ENCODE measurements at places on chromosomes 2 and 18. TPM values are rescaled to one million over a fixed set of nuclear protein-coding genes. Genes with fewer than 3 reads are reported as not detected.
A peak's percentile ranks its signal among the peaks of the same experiment; 100 is the strongest.

The ACTR1B gene
- total RNA-seq = 82.2 TPM

- H3K36me3 ChIP-seq = no peaks in the 10 kb centered on the region
- no peaks in the 10 kb centered on the region for H3K27me3 ChIP-seq
Measured at GRCh38 chr2:133642791-133643191, 74.5 kb upstream of the NCKAP5 start.

GRCh38 chr2:195319112-195319460, 337.9 kb upstream of the SLC39A10 start:
- no peaks in the 10 kb centered on the region for H3K36me3 ChIP-seq
- H3K4me3 ChIP-seq = no peak overlapping the region
- H3K27ac ChIP-seq = no peak overlapping the region
- DNase-seq = no peak

DNA sequence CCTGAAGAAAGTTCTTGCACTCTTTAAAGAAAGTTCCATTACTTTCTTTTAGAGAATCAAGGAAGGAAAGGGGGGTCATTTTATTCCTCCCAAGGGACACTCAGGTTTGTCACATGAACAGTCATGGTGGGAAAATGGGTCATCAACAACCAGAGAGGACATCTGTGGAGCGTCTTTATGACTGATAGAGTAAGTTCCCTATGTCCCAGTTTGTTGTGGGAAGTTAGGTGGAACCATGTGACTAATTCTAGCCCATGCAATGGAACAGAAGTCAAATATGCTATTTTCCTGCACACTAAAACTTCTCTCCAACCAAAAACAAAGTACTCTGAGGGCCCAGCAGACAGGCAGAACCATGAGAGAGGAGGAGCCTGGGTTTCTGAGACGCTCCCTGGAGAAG, 165.6 kb upstream of the SERTAD2 start:
- H3K27me3 ChIP-seq = no peaks in the 10 kb centered on the region
- no peaks in the 10 kb centered on the region for H3K4me1 ChIP-seq
- no peaks in the 10 kb centered on the region for H3K36me3 ChIP-seq
- DNase-seq = no peak
- H3K4me3 ChIP-seq = no peak overlapping the region

The STARD6 gene
- total RNA-seq = not detected

The MSH2 gene
- total RNA-seq = 13.5 TPM

- H3K4me1 ChIP-seq = no peaks in the 10 kb centered on the region
- H3K27ac ChIP-seq = no peak overlapping the region
- DNase-seq = no peak
- H3K36me3 ChIP-seq = no peaks in the 10 kb centered on the region
- no peaks in the 10 kb centered on the region for H3K27me3 ChIP-seq
Measured at GRCh38 chr18:26703170-26703930, 155.0 kb upstream of the KCTD1 start.

The LAMA3 gene
- 46.5 TPM for total RNA-seq

The REG1B gene
- not detected for total RNA-seq

DNA sequence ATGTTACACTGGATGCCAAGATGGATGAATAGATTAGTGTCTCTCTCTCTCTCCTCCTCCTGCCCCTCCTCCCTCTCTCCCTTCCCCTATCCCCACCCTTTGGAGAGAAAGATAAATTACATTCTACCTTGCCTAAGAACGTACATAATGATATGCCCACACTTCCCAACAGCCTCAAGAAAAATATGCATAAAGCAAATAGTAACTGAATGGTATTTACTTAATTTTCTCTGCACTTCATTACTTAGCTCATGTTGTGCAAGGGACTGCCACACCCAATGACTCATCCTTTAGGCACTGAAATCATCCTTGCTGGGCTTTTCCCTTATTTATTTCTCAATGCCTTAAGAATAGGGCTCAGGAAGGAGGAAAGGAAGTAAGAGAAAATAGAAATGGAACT, 137.3 kb upstream of the PID1 start:
- no peaks in the 10 kb centered on the region for H3K4me1 ChIP-seq
- no peaks in the 10 kb centered on the region for H3K27me3 ChIP-seq
- H3K4me3 ChIP-seq = no peak overlapping the region
- H3K27ac ChIP-seq = peak overlapping the region; percentile 96

- H3K36me3 ChIP-seq = no peaks in the 10 kb centered on the region
- no peaks in the 10 kb centered on the region for H3K4me1 ChIP-seq
- no peak overlapping the region for H3K4me3 ChIP-seq
- no peaks in the 10 kb centered on the region for H3K27me3 ChIP-seq
Measured at GRCh38 chr2:96329874-96330273, 4.8 kb downstream of the ITPRIPL1 start.

The IL36A gene
- total RNA-seq = not detected

GRCh38 chr2:3512086-3512485, 7.2 kb downstream of the ADI1 start:
- H3K4me3 ChIP-seq = no peak overlapping the region
- no peak overlapping the region for H3K27ac ChIP-seq
- no peaks in the 10 kb centered on the region for H3K27me3 ChIP-seq
- H3K4me1 ChIP-seq = no peaks in the 10 kb centered on the region
- H3K36me3 ChIP-seq = no peaks in the 10 kb centered on the region
- DNase-seq = no peak

- no peak overlapping the region for H3K4me3 ChIP-seq
- no peak overlapping the region for H3K27ac ChIP-seq
- H3K4me1 ChIP-seq = no peaks in the 10 kb centered on the region
- H3K27me3 ChIP-seq = no peaks in the 10 kb centered on the region
Measured at GRCh38 chr18:45739268-45739667, 15.3 kb downstream of the SLC14A1 start.

DNA sequence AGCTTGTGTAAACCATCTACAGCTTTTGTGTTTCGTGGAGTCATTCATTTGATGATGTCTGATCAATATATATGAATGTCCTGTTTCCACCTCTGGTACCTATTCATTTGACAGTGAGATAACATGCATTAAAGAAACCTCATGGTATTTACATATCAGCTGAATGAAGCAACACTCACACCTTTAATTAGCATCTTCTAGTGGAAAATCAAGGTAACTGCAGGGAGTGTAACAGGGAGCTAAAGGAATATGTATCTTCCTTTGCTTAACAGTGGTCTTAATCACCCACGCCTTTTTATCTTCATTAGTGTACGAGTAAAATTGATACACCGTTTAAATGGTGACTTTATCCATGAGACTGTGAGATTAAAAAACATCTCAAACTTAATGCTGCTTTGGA, 15.6 kb downstream of the SLC39A10 start:
- no peaks in the 10 kb centered on the region for H3K4me1 ChIP-seq
- no peak overlapping the region for H3K27ac ChIP-seq

The YWHAQ gene
- total RNA-seq = 266 TPM

GRCh38 chr2:200453853-200454534, 55.9 kb downstream of the KCTD18 start:
- no peak for DNase-seq
- no peaks in the 10 kb centered on the region for H3K4me1 ChIP-seq
- no peaks in the 10 kb centered on the region for H3K27me3 ChIP-seq
- no peak overlapping the region for H3K4me3 ChIP-seq

- no peaks in the 10 kb centered on the region for H3K4me1 ChIP-seq
- no peak for DNase-seq
- H3K27me3 ChIP-seq = no peaks in the 10 kb centered on the region
- H3K27ac ChIP-seq = no peak overlapping the region
- no peak overlapping the region for H3K4me3 ChIP-seq
Measured at GRCh38 chr2:157441072-157441454, 2.8 kb downstream of the CYTIP start.

- no peaks in the 10 kb centered on the region for H3K27me3 ChIP-seq
- H3K27ac ChIP-seq = no peak overlapping the region
- H3K4me3 ChIP-seq = no peak overlapping the region
- H3K36me3 ChIP-seq = no peaks in the 10 kb centered on the region
- DNase-seq = no peak
- no peaks in the 10 kb centered on the region for H3K4me1 ChIP-seq
Measured at GRCh38 chr2:14866736-14867352, 234.3 kb downstream of the LRATD1 start.

The MAPRE3 gene
- total RNA-seq = 5.5 TPM

DNA sequence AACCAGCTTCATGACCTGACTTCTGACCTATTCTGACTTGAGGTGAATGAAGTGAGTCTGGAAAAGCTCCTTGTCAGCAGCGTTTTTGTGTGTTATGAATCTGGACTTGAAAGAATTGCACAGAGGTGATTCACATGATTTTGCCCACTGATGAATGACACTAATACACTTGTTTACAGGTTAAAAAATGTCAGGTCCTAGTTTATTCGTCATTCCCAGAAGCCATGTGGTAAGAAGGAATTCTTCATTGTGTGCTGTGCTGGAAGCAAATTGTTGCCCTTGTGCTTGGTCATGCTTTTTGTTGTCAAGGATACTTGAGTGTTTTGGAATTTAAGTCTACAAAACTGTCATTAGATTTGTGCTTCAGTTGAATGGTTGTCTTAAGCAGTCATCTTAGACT, 15.5 kb downstream of the SEC11C start:
- H3K36me3 ChIP-seq = no peaks in the 10 kb centered on the region
- no peaks in the 10 kb centered on the region for H3K4me1 ChIP-seq
- no peak for DNase-seq
- no peaks in the 10 kb centered on the region for H3K27me3 ChIP-seq
- peak overlapping the region; percentile 50 for H3K27ac ChIP-seq

The PDK1 gene
- total RNA-seq = 1.5 TPM

The CYP20A1 gene
- 39.4 TPM for total RNA-seq

The IL1A gene
- 0.41 TPM for total RNA-seq

GRCh38 chr18:74115046-74115445, 32.6 kb downstream of the FBXO15 start:
- no peak overlapping the region for H3K27ac ChIP-seq
- no peaks in the 10 kb centered on the region for H3K36me3 ChIP-seq
- no peak overlapping the region for H3K4me3 ChIP-seq
- DNase-seq = no peak
- H3K27me3 ChIP-seq = no peaks in the 10 kb centered on the region

- no peaks in the 10 kb centered on the region for H3K27me3 ChIP-seq
- peak overlapping the region; percentile 95 for H3K27ac ChIP-seq
- no peak overlapping the region for H3K4me3 ChIP-seq
- H3K36me3 ChIP-seq = no peaks in the 10 kb centered on the region
- DNase-seq = no peak
Measured at GRCh38 chr2:37654932-37655841, 16.3 kb downstream of the CDC42EP3 start.

GRCh38 chr2:6326958-6327357, 538.7 kb downstream of the CMPK2 start:
- no peaks in the 10 kb centered on the region for H3K27me3 ChIP-seq
- no peaks in the 10 kb centered on the region for H3K36me3 ChIP-seq
- H3K27ac ChIP-seq = no peak overlapping the region
- H3K4me1 ChIP-seq = no peaks in the 10 kb centered on the region
- no peak overlapping the region for H3K4me3 ChIP-seq

The CHRND gene
- not detected for total RNA-seq

GRCh38 chr2:77862120-77862519, 339.9 kb upstream of the LRRTM4 start:
- H3K4me3 ChIP-seq = no peak overlapping the region
- H3K27ac ChIP-seq = no peak overlapping the region
- no peaks in the 10 kb centered on the region for H3K27me3 ChIP-seq
- DNase-seq = no peak

DNA sequence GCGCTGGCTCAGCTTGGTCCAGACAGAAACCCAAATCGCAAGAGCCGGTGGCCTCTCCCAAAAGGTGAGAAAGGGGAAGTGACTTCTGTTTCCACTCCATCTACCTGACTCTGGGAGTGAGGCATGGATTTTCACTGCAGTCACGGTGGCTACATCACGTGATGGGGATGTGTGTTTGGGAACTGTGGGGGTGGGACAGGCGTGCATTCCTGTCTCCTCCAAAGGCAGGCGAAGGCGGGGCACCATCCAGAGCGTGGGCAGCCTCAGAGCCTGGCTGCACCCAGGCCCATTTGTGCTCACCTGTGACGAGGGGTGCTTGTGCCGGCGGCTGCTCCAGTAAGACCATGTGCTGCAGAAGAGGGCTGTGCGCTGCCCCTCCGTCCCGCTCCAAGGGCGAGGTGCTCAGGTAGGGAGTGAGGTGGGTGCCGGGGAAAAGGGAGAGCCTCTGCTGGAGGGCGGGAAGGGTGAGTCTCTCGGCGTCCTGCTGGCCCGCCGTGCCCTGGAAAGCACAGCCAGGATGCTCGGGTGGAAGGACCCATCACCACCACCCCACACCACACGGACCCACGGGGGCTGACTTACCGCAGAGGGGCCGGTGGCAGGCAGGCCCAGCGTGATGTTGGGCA, 266.8 kb downstream of the HDAC4 start:
- H3K4me3 ChIP-seq = no peak overlapping the region
- H3K27ac ChIP-seq = no peak overlapping the region
- H3K27me3 ChIP-seq = no peaks in the 10 kb centered on the region
- DNase-seq = no peak
- no peaks in the 10 kb centered on the region for H3K4me1 ChIP-seq

GRCh38 chr2:42474765-42475454, 18.9 kb downstream of the KCNG3 start:
- H3K4me3 ChIP-seq = no peak overlapping the region
- H3K36me3 ChIP-seq = no peaks in the 10 kb centered on the region
- H3K27ac ChIP-seq = no peak overlapping the region
- DNase-seq = no peak

GRCh38 chr2:104746858-104747257, 107.1 kb upstream of the POU3F3 start:
- no peaks in the 10 kb centered on the region for H3K4me1 ChIP-seq
- H3K27me3 ChIP-seq = no peaks in the 10 kb centered on the region
- H3K4me3 ChIP-seq = no peak overlapping the region
- no peaks in the 10 kb centered on the region for H3K36me3 ChIP-seq
- H3K27ac ChIP-seq = no peak overlapping the region

DNA sequence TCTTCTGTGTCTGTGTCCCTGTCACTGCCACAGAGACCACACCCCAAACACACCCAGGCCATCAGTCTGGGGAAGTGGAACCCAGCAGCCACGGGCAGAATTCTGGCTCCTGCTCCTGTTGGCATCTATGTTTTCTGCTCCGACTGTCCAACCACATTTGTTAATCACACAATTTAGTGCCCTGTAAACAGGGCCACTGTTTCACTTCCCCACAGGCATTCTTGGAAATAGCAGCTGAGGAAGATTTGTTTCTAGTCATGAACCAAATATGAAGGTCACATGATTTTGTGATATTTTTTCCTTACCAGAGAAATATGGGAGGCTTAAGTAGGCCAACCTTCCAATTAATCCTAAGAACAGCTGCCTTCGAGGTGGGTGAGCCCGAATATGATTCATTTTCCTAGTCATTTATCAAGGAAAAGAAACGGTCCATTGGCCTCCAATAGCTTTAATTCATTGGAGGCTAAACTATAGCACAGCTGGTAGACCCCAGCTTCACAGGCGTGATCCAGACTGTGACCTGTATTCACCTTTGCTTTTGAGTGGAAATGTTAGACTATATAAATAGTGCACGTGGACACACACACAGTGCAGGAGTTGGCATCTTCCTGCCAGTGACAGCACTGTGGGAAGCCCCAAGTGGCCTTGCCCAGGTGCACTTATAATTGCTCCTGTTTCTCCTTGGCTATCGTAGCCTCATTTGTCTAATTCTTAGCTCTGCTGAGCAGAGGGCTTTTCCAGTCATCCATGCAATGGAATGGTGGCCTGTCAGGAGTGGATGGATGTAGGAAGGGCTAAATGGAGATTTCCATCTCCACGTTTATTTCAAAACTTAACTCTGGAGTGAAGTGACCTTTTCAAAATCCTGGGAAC, 267.9 kb downstream of the LPIN1 start:
- no peak overlapping the region for H3K4me3 ChIP-seq
- no peaks in the 10 kb centered on the region for H3K4me1 ChIP-seq
- H3K36me3 ChIP-seq = no peaks in the 10 kb centered on the region

The ALPG gene
- not detected for total RNA-seq

The PARD6G gene
- 4.6 TPM for total RNA-seq

The CD28 gene
- total RNA-seq = 0.49 TPM

- H3K27ac ChIP-seq = no peak overlapping the region
- DNase-seq = no peak
- H3K4me3 ChIP-seq = no peak overlapping the region
- peaks cover 2% of the 10 kb centered on the region for H3K36me3 ChIP-seq
Measured at GRCh38 chr2:166341426-166341825, 34.3 kb downstream of the SCN9A start.

Measured in uterus (tissue), 4 donors.